ENCODE measurements at places on chromosomes 3 and 15.

DNA sequence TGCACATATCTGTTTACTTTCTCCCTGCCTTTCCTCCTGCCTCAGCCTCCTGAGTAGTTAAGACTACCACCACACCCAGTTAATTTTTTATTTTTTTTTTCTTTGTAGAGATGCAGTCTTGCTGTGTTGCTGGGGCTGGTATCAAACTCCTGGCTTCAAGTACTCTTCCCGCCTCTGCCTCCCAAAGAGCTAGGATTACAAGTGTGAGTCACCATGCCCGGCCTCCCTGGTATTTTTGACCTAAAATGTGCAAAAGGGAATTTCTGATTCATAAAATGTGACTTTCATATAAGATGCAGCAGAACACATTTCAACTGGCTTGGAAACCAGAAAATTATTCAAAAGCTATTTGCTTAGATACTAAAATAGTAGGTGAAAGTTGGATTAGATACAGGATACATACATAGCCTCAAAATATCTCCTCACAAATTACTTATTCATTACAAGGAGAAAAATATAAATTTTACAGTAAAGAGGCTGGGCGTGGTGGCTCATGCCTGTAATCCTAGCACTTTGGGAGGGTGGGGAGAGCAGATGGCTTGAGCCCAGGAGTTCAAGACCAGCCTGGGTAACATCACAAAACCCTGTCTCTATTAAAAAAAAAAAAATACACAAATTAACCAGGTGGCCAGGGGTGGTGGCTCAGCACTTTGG lies 32.0 kb downstream of the MAP4 start:
- no peak for DNase-seq

DNA sequence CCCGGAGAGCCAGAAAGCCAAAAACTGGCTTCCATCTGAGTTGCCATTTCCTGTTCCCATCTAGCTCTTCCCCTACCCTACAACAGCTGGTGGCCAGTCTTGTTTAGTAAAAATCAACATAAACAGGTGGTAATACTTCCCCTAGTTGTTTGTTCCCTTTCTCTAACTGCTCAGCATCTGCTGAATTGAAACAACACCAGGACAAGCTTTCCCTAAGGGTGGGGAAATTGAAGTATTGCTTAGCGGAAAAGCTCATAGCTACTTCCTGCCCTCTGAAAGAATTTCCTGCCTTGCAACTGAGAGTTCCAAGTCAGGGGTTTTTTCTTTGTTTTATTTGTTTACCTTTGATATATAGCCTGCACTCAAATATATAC lies 66.8 kb downstream of the HMG20A start:
- no peak for DNase-seq

DNA sequence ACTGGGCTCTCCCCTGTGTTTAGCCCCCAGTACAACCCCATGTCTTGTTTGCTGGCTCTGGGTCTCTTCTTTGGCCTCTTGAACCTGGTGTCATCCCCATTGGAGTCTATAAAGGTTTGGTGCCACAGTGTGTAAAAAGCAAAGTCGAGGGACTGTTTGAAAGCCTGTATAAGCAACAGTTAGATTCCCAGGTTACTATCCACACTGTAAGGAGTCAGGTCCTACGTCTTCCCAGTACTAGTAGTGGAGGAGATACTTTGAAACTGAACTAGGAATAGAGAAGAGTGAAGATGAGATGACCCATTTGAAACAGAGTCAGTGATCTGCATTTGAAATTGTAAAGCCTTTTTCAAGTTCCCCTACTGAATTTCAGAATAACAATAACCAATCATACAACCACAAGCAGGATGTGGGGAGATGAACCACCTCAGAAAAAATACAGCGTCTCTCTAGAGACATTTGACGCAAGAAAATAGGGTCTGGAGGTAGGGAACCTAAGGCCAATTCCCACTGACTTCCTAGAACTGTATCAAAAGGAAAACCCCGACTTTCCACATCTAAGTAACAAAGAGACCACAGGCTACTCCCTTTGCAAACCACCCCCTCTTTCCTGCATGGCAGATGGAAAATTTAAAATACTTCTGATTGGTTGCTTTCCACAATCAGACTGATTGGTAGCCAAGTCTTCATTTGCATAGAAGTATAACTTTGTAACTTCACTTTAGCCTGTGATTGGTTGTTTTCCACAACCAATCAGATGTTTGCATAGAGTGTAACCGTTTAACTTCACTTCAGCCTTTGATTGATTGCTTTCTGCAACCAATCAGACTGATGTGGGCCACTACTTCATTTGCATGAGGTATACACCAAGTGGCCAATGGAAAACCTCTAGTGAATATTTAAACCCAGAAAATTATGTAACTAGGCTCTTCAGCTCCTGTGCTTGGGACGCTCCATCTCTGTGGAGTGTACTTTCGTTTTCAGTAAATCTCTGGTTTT lies 49.9 kb upstream of the NEDD4 start:
- no peak for DNase-seq

- no peak for DNase-seq
Measured at GRCh38 chr15:46654993-46655392, 1020.2 kb downstream of the SQOR start.

- no peak for DNase-seq
Measured at GRCh38 chr15:31333119-31333518, 6.5 kb downstream of the KLF13 start.

GRCh38 chr3:155385896-155386625 lies 92.6 kb upstream of the STRIT1 start:
- no peak for DNase-seq
